Spinal cord (tissue), 10 donors: ENCODE measurements at places on chromosomes 4 and X. TPM values are rescaled to one million over a fixed set of nuclear protein-coding genes. Genes with fewer than 3 reads are reported as not detected.

DNA sequence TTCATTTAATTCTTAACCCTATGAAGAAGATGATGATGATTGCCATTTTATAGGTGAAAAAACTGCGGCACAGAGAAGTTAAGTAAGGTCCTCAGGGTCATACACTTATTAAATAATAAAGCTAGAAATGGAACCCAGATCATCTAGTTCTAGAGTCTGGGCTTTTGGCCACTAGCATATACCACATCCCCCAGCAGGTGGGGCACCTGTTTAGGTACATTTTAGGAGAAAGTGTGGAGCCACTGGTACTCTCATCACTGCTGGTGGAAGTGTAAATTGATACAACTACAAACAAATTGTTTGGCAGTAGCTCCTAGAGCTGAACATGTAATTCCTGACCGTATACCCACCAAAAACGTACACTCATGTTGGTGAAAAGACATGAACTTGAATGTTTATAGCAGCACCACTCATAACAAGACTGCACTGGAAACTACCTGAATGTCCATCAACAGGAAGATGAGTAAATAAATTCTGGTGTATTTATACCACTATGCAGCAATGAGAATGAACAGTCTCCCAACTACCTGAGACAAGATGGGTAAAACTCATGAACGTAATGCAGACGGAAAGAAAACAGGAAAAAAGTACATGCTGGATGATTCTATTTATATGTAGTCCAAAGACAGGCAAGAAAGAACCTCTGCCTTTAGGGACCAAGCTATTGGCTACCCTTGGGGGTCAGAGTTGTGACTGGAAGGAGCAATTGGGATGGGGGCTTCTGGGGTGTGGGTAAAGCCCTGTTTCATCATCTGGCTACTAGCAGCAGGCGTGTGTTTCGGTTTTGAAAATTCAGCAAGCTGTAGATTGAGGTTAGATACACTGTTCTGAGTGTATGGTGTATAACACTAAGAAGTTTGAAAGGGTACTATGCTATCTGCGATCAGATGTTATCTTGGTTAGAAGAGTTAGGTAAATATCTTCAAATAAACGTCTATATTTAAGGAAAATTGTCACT lies 72.3 kb upstream of the ADGRG2 start:
- no peak overlapping the region for H3K4me3 ChIP-seq
- no peaks in the 10 kb centered on the region for H3K4me1 ChIP-seq
- H3K27me3 ChIP-seq = no peaks in the 10 kb centered on the region
- H3K27ac ChIP-seq = no peak overlapping the region

Gene SPATA18
- total RNA-seq = 11.2 TPM

Gene FAM47A
- total RNA-seq = not detected

- H3K36me3 ChIP-seq = peaks cover 2% of the 10 kb centered on the region
- no peak for DNase-seq
- H3K27me3 ChIP-seq = no peaks in the 10 kb centered on the region
- no peak overlapping the region for H3K4me3 ChIP-seq
- H3K4me1 ChIP-seq = no peaks in the 10 kb centered on the region
- no peak overlapping the region for H3K27ac ChIP-seq
These were observed 46.3 kb downstream of the ATP10D start for GRCh38 chr4:47531241-47531953.

GRCh38 chr4:3831529-3832150 lies 65.5 kb downstream of the ADRA2C start:
- H3K27me3 ChIP-seq = no peaks in the 10 kb centered on the region
- H3K27ac ChIP-seq = no peak overlapping the region
- H3K36me3 ChIP-seq = no peaks in the 10 kb centered on the region
- no peak for DNase-seq
- H3K4me3 ChIP-seq = no peak overlapping the region

GRCh38 chr4:23923141-23923540 lies 33.3 kb upstream of the PPARGC1A start:
- no peaks in the 10 kb centered on the region for H3K36me3 ChIP-seq
- H3K4me3 ChIP-seq = no peak overlapping the region
- no peaks in the 10 kb centered on the region for H3K27me3 ChIP-seq
- H3K27ac ChIP-seq = no peak overlapping the region
- DNase-seq = no peak
- H3K4me1 ChIP-seq = peaks cover 3% of the 10 kb centered on the region

GRCh38 chrX:13272426-13272825 lies 47.4 kb downstream of the ATXN3L start:
- peaks cover 6% of the 10 kb centered on the region for H3K27me3 ChIP-seq
- no peak for DNase-seq
- no peak overlapping the region for H3K27ac ChIP-seq

Gene TMSB15A
- 28.5 TPM for total RNA-seq

- peaks cover 37% of the 10 kb centered on the region for H3K36me3 ChIP-seq
- H3K4me1 ChIP-seq = no peaks in the 10 kb centered on the region
- H3K27ac ChIP-seq = no peak overlapping the region
- no peak for DNase-seq
- no peaks in the 10 kb centered on the region for H3K27me3 ChIP-seq
These were observed 41.3 kb downstream of the HTT start for GRCh38 chr4:3115637-3116270.

Gene RHOXF1
- not detected for total RNA-seq

Gene CXCL10
- 1.9 TPM for total RNA-seq

Gene FAM9B
- not detected for total RNA-seq

Gene CXCL5
- 0.33 TPM for total RNA-seq

GRCh38 chrX:42094218-42094617 lies 170.9 kb upstream of the CASK start:
- peaks cover 16% of the 10 kb centered on the region for H3K27me3 ChIP-seq
- DNase-seq = no peak
- H3K27ac ChIP-seq = no peak overlapping the region
- no peak overlapping the region for H3K4me3 ChIP-seq
- no peaks in the 10 kb centered on the region for H3K4me1 ChIP-seq

Gene MAGEA6
- not detected for total RNA-seq

- H3K4me1 ChIP-seq = no peaks in the 10 kb centered on the region
- H3K27me3 ChIP-seq = no peaks in the 10 kb centered on the region
- DNase-seq = no peak
These were observed 55.2 kb downstream of the LGI2 start for GRCh38 chr4:24975510-24975909.

DNA sequence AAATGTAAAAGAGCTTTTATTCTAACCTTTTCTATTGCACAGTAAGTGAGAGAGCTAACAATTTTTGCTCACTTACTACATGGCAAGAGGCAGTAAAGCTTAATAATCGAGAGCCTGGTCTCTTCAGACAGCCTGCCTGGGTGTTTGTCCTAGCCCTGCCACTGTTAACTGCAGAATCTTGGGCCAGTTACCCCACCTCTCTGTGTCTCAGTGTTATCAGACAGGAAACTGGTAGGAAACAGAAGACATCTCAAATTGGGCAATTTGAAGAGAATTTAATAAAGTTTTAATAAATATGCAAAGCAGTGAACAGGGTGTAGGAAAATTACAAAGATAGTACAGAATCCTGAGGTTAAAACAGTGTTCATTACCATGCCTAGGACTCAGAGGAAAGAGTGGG lies 13.4 kb downstream of the STAP1 start:
- DNase-seq = no peak
- H3K27me3 ChIP-seq = no peaks in the 10 kb centered on the region
- no peak overlapping the region for H3K27ac ChIP-seq
- H3K36me3 ChIP-seq = no peaks in the 10 kb centered on the region
- H3K4me3 ChIP-seq = no peak overlapping the region
